Fibroblast of lung (primary cell): ENCODE measurements at places on chromosomes 16 and 17. TPM values are rescaled to one million over a fixed set of nuclear protein-coding genes. Genes with fewer than 3 reads are reported as not detected.

Gene C1QTNF8
- total RNA-seq: not detected in 2 replicates

Gene TMEM114
- total RNA-seq: not detected in 2 replicates

Gene MBTD1
- total RNA-seq: 12.1 and 13.7 TPM in 2 replicates

Gene SP6
- under 0.01 TPM in 1 of 2 replicates, not detected in the other for total RNA-seq

Gene EME1
- 0.51 and 2.3 TPM in 2 replicates for total RNA-seq

Gene CCDC40
- total RNA-seq: 1.5 and 2.1 TPM in 2 replicates

Gene ZDHHC7
- total RNA-seq: 88.6 and 135 TPM in 2 replicates

Gene TM4SF5
- not detected in 2 replicates for total RNA-seq

Gene SYCE1L
- 0.26 and 0.33 TPM in 2 replicates for total RNA-seq

Gene SCNN1G
- total RNA-seq: not detected in 2 replicates

Gene TBX6
- 0.26 and 0.33 TPM in 2 replicates for total RNA-seq

Gene RRAD
- 41.1 and 83.7 TPM in 2 replicates for total RNA-seq

Gene KRTAP4-16
- total RNA-seq: not detected in 2 replicates

Gene TMEM238L
- not detected in 2 replicates for total RNA-seq

Gene ACAP1
- 2.1 and 3.9 TPM in 2 replicates for total RNA-seq

Gene CD79B
- total RNA-seq: 0.17 and 0.26 TPM in 2 replicates

Gene KRTAP2-3
- total RNA-seq: not detected in 2 replicates

Gene CCL8
- total RNA-seq: 0.26 and 0.50 TPM in 2 replicates

Gene KRT222
- under 0.01 and 0.33 TPM in 2 replicates for total RNA-seq

Gene MCRIP1
- 108 and 118 TPM in 2 replicates for total RNA-seq

Gene MYH11
- total RNA-seq: 14.5 and 28.8 TPM in 2 replicates

Gene GP1BA
- total RNA-seq: not detected in 2 replicates

Gene SALL1
- total RNA-seq: under 0.01 and 0.17 TPM in 2 replicates

Gene SEC14L5
- 0.77 and 0.99 TPM in 2 replicates for total RNA-seq

Gene TERF2IP
- total RNA-seq: 46.0 and 54.7 TPM in 2 replicates

Gene FOXJ1
- total RNA-seq: not detected in 2 replicates

Gene XAF1
- 57.5 and 98.9 TPM in 2 replicates for total RNA-seq

Gene NDRG4
- 1.8 and 5.1 TPM in 2 replicates for total RNA-seq
